ENCODE measurements at places on chromosomes 16 and 17.

DNA sequence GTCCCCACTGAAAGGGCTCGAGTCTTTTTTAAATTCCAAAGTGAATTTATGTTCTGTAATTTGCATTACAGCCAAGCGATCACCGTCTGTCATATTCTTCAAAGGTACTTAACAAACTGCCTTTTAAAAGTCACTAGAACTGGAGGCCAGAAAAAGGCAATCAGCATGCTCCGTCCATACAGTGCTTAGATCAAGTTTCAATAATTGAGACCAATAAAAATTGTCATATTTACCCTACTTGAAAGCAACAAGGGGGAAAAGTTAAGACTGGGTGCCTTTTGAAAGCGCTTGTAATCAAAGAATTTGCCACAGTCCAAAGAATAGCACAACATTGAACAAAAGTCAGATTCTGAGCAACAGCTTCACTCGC lies 9.0 kb upstream of the ZFHX3 start:
- no peak for DNase-seq

GRCh38 chr16:19184823-19185509 lies 16.9 kb downstream of the SYT17 start:
- DNase-seq = no peak

DNA sequence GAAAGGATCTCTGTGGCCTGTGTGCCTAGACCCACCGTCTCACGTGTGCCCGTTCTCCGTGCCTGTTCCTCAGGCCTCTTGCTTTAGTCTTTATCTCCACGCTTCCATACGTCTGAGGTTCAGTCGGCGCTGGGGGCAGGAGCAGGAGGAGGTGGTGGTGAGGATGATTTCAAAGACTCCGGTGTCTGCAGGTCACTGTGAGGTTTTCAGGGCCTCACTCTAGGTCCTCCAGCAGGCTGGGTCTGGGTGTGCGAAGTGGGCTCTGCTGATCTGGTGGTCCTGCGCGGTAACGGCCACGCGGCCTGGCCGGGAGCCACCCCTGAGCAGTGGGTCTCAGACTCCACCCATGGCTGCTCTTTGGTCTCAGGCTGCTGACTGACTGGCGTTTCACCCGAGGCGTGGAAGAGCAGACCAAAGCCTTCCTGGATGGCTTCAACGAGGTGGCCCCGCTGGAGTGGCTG lies 14.4 kb upstream of the CLEC18A start:
- no peak for DNase-seq

DNA sequence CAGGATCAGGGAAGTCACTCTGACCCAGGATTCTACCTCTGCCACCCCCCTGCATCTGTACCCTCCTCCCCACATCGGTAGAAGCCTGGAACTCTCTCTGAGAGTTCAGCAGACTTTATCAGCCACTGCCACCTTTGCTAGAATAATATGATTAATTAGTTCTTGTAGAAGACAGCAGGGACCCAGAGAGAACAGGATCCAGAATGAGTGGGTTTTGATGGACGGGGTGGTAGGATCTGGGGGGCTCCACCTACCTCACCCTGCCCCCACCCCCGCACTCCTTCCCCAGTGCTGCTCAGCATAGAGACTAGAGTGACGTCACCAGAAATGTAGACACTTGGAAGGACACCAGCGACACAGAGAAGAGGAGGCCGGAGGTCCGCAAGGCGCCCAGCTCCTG lies 33.5 kb downstream of the ABCC6 start:
- no peak for DNase-seq

DNA sequence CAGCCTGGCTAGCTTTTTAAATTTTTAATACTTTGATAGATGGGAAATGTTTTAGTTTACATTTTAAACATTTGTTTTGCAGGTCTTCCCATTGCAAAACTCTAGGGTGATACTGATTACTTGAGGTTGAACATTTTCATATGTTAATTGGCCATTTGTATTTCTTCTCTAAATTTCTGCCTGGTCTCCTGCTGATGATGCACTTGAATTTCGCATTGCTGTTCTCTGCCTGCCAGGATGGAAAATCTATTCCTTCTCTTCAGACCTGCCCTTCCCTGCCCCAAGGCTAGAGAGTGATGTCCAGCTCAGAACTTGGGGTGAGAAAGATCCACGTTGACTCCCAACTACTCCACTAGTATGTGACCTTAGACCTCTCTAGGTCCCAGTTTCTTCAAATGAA lies 134.7 kb downstream of the PITPNC1 start:
- DNase-seq = no peak

DNA sequence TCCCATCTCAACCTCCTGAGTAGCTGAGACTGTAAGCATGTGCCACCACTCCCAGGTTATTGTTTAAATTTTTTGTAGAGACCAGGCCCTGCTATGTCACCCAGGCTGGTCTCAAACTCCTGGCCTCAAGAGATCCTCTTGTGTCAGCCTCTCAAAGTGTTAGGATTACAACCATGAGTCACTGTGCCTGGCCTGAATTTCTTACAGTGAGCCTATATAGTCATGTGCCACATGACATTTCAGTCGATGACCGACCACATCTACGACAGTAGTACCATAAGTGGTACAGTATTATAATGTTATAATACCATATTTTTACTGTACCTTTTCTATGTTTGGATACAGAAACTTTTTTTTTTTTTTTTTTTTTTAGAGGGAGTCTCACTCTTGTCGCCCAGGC lies 195.3 kb downstream of the STX8 start:
- DNase-seq = no peak

DNA sequence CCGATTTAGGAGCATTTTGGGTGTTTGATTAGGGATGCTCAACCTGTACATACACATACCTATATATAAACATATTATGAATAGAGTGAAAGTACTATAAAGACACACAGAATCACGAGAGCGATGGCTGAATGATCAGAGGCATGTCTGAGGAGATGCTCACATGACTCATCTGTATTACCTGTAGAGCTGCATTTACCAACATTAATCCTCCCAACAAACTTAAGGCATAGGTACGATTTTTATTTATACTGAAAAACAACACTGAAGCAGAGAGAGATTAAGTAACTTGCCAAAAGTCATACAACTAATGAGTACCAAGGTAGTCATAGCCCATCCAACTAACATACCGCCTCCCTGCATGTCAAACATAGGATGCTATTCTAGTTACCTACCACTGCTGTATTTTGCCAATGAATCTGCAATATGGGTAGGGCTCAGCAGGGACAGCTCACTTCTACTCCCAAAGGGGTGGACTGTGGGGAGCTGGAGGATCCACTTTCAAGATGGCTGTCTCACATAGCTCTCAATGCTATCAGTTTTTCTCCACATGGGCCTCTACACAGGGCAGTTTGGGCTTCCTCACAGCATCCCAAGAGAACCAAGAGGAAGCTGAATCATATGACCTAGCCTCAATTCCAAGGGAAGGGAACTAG lies 7.3 kb downstream of the CYB5D1 start:
- DNase-seq = no peak

- peak; percentile 49 for DNase-seq
Measured at GRCh38 chr17:37488607-37489196, 989 bp upstream of the DUSP14 start.

GRCh38 chr16:84724606-84725309 lies 25.0 kb downstream of the USP10 start:
- DNase-seq = no peak

- DNase-seq = no peak
Measured at GRCh38 chr17:37833237-37833859, 88.5 kb upstream of the HNF1B start.

DNA sequence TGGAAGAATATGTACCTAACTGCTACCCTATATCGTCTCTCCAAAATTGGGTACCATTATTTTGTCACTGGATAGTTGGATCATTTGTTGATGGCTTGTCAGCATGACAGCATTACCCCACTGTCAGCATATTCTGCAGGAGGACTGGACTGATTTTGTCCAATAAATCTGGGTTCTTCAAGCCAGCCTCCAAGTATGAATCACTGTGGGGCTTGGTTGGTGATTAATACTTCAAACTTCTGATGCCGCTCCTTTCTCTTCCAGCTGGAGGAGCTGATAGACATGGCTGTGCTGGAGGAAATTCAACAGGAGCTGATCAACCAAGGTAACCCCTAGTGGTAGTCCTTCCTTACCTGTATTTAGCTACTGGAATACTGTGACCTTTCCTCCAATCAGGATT lies 2.5 kb downstream of the RPAIN start:
- no peak for DNase-seq

DNA sequence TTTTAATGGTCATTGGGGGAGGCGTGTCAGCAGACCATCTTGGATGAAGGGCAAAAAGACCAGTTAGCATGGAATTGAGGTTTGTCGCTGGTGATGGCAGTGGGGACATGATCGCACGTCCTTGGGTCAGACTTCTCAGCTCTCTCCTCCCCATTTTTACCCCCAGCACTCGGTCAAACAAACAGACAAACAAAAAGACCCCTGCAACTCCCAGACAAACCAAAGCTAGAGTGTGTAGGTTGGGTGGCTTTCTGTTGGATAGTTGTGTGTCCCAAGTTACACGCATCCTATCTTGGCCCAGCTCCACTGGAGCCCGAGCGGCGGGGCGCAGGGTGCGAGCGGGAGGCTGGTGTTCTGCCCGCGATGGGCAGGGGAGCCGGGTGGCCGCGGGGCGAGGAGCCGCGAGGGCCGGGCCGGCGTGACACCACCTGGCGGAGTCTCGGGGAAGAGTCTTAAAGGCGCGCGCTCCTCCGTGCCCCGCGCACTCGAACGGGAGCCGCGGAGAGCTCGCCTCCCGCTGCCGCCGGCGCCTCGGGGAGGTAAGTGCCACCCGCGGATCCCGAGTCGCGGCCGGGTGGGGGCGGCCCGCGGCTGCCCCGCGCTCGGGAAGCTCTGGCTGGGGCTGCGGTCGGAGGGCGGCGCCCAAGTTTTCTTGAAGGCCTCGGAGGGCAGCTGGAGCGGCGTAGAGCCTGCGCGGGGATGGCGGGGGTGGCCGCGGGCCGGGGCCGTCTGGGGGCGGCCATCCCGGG lies 18.5 kb upstream of the NTN1 start:
- DNase-seq = no peak

- DNase-seq = no peak
Measured at GRCh38 chr16:1475552-1476114, 805 bp upstream of the CLCN7 start.

- DNase-seq = no peak
Measured at GRCh38 chr17:19487024-19487600, 46.5 kb upstream of the SLC47A1 start.

DNA sequence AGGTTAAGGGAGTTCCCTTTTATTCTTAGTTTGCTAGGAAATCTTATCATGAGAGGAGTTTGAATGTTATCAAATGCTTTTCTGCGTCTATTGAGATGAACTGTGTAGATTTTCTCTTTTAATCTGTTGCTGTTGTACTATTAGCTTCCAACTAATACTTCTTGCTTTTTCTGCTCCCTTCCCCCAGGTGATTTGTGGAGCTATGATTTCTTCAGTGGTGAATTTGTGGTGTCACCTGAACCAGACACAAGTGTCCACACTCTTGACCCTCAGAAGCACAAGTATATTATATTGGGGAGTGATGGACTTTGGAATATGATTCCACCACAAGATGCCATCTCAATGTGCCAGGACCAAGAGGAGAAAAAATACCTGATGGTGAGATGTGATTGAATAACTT lies 29.9 kb upstream of the BCAS3 start:
- DNase-seq = no peak

- no peak for DNase-seq
Measured at GRCh38 chr17:29855686-29856085, 74.3 kb downstream of the SSH2 start.

- DNase-seq = no peak
Measured at GRCh38 chr17:12719948-12720347, 54.3 kb downstream of the MYOCD start.

DNA sequence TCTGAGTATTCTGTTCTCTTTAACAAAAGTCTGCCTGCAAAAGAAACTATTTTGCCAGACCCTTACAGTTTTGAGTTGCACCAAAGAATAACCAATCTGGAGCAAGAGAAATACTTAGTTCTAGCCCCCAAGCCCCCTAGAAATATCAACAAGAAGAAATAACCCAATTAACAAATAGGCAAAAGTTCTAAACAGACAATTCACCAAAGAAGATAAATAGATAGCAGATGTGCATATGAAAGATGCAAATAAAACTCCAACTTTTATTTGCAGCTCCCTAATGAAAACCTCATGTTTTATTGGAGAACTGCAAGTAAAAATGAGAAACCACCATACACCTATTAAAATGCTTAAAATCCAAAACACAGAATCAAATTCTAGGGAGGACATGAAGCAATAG lies 1308.0 kb downstream of the CDH11 start:
- no peak for DNase-seq

DNA sequence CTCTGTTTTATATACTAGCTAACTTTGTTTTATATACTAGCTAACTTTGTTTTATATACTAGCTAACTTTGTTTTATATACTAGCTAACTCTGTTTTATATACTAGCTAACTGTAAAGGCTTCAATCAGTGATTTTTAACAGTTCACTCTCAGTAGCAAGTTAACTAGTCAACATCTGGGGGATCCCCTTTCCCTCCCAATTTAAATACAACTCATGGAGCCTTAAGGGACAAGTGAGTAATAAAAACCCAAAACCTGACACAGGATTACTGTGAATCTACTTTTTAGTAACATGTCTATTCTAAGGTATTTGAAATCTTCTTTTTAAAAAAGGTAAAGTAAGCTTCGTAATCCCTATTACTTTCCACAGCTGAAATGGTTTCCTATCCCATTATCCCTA lies 32.2 kb downstream of the FAM222B start:
- DNase-seq = no peak

GRCh38 chr17:7022781-7023571 lies at the start of gene BCL6B:
TSS of gene BCL6B (plus strand) at chr17:7023050. CDS start at chr17:7023672, 622 bp downstream.
- no peak for DNase-seq

DNA sequence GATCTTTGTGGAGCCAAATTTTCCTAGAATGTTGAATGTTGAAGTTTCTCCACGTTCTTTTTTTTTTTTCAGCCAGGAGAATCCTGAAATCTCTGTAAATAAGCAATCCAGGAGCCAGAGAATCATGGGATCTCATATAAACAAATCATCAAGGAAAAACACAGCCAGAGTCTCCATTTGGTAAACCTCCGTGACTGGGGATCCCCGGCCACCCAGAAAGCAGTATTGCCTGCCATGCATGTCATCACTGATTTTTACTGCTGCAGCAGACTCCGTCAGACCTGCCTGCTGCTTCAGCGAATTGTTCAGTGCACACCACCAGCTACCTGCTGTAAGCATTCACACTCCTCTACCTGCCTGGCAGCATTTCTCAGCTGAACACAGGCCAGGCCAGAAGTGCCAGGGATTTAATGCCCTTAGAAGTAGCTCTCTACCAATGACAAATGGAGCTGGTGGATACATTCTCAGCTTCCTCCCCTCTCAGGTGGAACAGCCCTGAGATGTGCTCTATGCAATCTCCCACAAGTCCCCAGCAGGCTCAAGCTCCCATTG lies 158.6 kb downstream of the CYLD start:
- no peak for DNase-seq

- no peak for DNase-seq
Measured at GRCh38 chr17:77572851-77573250, 385.7 kb upstream of the TNRC6C start.
